Inflammatory macrophage (primary cell): ENCODE measurements at places on chromosomes 7 and 10.

GRCh38 chr10:51879238-51879637, 179.8 kb upstream of the CSTF2T start:
- DNase-seq = no peak

- DNase-seq = peak; percentile 98
These were observed at the start of gene CCSER2 for GRCh38 chr10:84328418-84329195. CCSER2 (plus strand) TSS chr10:84328589; CDS start chr10:84371053, 42,464 bp downstream.

GRCh38 chr10:62736168-62736546, 68.4 kb upstream of the ADO start:
- no peak for DNase-seq

GRCh38 chr10:121216721-121217181, 365.6 kb downstream of the WDR11 start:
- DNase-seq = no peak

GRCh38 chr10:109019001-109019424, 904.3 kb downstream of the XPNPEP1 start:
- no peak for DNase-seq

DNA sequence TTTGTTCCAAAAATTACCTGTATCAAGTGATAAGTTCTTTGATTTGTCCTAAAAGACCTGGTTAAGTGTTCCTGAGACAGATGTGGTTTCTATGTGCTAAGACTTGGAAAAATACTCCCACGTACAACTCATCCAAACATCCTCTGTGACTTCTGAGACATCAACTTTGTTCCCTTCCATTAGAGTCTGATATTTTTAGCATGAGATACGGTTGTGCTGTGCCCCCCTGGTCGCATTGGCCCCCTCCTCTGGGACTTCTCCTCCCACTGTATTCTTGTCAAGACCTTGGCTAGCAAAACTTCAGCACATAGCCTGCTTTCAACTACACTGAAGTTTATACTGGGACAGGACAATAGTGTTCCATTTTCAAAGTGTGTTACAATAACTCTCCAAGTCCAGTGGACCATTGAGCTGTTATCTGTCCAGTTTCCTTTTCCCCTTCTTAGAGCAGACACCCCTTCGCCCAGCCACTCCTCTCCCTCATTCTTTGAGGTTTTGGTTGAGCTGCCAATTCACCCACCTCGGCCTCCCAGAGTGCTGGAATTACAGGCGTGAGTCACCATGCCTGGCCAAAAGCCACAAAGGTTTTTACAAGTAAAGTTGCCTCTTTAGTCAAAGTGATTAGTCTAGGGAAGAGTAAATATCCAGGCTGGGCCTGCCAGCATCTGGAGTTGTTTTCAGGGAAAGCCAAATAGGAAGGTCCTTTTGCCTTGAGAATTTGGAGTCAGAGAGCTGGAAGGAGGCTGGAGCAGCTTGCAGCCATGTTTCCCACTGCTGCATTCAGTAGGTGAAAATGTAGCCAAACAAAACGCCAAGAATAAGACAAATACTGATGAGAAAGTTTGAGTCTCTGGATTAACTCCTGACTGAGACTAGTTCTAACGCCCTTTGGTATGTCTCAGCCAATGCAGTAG, 17.8 kb upstream of the PDLIM1 start:
- no peak for DNase-seq

GRCh38 chr7:151524331-151524730, 4.6 kb upstream of the RHEB start:
- DNase-seq = no peak

- DNase-seq = no peak
These were observed 24.3 kb downstream of the CDH23 start for GRCh38 chr10:71421075-71421434.
